B cell (primary cell): ENCODE measurements at places on chromosomes 16 and 17.

DNA sequence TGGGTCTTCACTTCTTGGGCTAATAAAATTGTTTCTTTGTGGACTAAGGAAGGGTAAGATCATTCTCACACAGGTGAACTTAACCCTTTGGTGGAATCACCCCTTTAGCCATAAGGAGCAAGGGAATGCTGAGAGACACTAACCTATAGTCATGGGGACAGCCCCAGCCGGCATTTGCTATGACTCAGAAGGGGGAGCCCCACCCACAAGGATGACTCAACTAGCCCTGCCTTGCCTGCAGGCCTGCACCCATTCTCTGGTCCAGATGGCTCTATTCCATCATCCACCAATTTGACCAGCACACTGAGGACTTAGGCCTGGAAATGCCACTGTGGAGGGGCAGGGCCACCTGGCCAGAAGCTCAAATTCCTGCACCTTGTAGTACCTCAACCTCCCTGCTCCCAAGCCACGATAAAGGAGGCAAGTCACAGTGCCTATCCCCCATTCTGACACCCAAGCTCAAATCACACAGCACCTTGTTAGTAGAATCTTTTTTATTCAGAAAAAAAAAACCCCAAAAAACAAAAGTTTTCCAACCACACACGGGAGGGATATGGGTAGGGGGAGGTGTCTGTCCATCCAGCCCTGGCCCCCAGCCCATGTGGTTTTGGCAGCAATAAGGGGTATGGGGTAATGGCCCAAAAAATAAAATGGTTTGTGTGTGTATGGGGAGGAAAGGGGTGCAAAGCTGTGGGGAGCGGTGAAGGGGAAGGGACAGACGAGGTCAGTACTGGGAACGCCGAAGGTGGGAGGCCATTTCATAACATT lies 3.0 kb downstream of the PFN1 start:
- peak; percentile 55 for DNase-seq

DNA sequence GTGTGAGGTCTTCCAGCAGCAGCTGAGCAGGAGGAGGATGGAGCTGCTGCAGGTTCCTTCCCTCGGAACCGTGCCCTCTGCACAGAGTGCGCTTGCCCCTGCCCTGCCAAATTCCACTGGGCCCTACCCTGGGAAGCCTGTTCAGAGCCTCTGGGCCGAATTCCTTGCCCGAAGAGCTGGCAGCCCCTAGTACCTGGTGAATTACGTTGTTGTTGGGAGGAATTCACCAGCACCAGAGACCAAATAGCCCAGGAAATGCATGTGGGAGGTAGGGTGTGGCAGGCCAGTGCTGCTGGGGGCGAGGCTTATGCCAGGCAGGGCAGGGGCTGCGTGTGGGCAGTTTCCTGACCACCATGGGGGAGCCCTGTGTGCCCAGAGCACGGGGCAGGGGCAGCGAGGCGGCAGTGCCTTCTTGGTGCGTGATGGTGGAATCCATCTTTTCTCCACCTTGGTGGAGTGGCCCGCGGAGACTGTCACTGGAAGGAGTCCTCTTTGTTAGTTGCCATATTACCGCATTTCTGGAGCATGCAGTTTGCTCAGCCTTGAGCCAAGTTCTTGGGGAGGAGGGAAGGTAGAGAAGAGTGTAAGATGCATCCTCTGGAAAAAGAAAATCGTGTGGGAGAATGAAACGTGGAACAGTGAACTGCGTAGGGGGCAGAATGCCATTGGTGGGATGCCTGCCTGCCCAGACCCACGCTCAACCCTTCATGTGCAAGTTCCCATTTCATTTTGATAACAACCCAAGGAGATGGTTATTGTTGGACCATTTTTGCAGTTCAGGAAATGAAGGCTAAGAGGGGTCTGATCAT lies 2.3 kb downstream of the MRC2 start:
- DNase-seq, result no peak

DNA sequence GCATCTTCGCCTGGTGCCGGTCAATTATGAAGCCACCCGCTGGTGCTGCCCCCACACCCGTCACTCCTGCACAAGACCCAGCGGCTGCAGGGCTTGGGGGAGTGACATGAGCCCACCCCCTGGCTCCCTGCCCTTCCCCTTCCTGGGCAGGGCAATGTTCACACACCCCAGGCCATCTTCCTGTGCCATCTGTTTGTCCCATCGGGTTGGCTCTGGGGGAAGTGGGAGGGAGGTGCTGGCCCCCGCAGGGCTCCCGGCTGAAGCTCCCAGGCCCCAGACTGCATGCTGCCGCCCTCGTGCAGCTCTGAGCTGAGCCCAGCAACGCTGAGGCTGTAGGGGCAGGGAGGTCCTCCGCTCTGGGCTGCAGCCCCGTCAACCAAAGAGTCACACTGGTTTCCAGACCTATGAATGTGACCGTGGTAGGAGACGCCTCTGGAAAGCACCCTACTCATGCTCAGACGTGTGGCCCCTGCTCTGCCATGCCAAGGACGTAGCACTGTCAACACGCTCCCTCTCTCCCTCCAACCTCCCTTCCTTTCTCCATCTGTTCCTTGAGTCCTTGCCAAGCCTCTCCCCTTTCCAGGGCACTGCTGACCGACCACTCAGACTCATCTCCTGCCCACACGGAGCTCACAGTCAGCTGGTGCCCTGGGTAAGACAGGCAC lies 140.4 kb downstream of the ENGASE start:
- no peak for DNase-seq

GRCh38 chr16:30355954-30356308 lies 823 bp upstream of the CD2BP2 start:
- no peak for DNase-seq

DNA sequence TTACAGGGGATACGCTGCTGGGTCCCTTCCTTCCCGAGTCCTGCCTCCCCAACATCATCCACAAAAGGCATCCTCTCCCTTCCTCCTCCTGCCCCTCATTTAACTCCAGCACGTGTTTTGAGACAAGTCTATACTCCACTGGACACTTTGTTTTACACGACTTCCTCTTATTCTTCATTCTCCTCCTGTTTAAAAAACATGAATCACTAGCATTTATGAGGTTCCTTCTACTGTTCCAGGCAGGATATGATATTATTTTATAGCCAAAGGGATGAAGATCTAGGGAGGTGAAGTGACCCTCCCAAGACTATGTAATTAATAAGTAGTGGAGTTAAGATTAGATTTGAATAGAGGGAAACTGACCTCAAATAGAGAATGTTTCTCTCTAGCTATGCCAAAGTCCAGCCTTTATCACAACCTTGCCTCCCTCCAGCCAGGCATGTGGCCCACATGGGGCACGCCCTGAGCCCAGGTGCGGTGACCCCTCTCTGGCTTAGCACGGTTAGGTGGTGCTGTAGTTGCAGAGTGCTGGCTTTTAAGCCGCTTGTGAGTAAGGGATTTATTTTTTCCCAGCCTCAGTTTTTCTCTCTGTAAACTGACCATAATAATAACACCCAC lies 1.3 kb upstream of the HSD17B2 start:
- no peak for DNase-seq

DNA sequence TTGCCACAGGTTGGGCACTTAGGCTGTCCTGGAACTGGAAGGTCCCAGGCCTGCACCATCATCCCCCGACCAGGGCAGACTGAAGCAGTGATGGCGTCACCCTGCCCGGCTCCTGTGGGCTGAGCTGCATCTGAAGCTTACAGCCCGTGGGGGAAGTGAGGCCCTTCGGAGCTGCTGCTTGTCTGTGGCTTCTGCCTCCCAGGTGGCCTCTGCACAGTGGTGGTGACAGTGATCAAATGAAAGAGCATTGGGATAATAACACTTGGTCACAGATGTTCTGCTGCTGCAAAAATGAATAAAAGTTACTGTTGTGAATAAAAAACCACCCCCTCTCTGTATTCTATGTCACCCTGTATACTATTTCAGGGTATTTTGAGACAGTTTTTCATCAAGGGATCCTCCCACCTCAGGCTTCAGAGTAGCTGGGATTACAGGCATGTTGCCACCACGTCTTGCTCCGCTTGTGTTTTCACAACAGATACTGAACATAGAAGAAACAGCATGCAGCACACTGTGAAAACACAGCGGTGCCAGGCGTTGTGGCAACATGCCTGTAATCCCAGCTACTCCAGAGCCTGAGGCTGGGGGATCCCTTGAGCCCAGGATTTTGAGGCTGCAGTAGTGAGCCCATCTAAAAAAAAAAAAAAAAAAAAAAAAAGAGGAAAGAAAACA lies 165.0 kb downstream of the LGALS9B start:
- DNase-seq, result no peak

- no peak for DNase-seq
Measured at GRCh38 chr17:79407385-79407784, 203.5 kb downstream of the RBFOX3 start.

- DNase-seq, result no peak
Measured at GRCh38 chr17:51322390-51323029, 62.2 kb downstream of the UTP18 start.

DNA sequence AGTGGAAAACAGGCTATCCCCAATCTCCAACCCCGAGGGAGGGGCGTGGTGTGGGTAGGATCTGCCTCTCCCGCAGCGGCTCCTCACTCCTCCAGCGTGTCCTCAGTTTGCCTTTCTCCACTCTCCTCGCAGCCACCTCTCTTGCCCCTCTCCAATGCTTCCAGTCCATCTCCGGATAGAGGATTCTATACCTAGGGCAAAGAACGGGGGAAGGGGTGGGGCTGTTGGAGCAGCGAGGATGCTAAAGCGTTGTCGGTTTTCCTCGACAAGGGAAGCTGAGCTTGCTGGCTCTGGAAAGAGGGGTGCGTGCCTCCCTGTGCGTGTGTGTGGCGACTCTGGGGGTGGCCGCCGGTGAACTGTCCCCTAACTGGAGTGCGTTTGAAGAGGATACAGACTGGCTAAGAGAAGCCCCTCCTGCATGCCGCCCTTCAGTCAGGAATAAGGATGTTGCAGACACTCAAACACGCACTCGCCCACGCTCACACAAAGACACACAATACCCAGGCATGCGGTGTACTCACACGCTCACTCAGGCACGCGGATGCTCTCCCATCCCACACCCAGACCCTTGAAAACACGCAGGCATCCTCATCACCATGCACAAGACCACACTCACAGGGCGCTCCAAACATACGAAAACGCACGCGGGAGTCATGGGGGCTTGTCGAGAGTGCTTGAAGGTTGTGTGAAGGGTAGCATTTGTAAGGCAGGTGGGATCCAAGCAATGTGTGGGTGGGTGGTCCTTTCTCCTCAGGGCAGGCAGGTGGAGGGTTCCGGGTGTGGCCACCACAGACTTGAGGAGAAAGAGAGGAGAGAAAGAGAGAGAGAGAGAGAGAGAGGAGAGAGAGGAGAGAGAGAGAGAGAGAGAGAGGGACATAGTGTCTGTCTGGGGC lies 655 bp upstream of the GPR139 start:
- DNase-seq, result no peak
